ENCODE measurements at places on chromosomes 5 and 9.

DNA sequence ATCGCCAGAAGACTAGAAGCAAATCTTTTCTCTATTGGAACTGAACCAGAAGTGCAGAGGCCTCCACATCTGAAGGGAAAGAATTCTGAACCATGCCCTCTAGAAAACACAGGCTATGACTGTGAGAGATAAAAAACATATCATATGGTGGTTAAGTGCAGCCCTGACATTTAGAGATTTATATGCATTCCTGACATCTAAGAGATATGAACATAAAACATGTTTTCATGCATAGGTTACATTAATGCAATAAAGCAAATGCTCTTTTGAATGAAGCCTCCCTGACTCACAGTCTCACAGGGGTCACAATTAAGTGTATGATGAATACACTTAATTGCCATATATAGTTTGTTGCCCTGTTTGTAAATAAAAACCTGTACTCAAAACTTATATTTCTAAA is 28.9 kb upstream of the CKMT2 start:
- DNase-seq, result no peak

- DNase-seq, result no peak
These were observed 219.7 kb downstream of the ADCY2 start for GRCh38 chr5:7615566-7616061.

- no peak for DNase-seq
These were observed 48.4 kb downstream of the PTBP3 start for GRCh38 chr9:112285056-112285455.

DNA sequence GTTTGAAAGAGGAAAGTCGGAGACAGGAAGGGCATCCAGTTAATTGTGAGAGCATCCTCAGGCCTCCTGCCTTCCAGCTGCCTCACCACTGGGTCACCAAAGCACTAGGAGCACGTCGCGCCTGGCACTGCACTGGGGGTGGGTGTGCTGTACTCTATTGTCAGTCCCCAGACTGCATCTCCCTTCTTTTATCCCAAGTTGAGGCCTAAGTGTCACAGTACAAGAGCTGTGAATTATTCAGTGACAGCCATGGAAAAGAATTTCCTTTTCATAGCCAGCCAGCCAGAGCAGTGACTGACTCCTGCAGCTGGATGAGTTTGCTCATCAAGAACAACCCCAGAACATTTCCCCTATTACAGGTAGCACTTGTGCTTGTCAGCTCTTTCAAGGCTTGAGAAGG is 16.3 kb downstream of the CLTA start:
- DNase-seq, result no peak

DNA sequence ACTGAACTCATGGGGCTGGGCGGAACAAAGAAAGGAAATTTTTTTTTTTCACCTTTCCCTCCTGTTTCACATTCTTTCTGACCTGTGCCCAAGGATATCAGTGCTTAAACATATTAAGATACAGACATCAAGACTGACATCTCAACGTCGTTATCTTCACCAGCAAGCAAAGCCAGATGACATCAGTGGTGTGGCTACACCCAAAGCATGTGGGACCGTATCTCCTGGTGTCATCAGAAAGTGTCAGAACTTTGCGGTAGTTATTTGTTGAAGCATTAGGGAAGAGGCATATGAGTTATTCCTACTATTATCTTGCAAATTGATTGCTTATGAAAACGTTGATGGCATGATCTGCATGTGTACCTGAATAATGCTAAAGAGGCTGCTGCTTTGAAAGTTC is 487.4 kb downstream of the TLE4 start:
- no peak for DNase-seq

DNA sequence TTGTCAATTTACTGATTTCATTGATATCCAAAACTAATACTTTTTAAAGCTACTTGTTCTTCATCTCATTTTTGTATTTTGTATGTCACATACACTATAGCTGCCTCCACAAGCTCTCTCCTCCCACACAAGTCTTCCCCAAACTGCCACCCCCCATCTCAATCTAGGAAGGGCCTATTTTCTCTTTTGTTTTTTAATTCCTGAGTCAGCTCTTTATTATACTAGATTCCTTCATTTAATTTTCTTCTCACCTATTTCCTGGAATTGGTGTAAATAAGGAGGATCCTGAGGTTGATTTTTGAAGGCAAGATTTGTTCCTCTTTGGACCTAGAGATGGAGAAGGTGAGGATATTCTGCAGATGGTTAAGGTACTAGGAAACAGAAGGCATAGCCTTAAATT is 277.4 kb downstream of the GABRB2 start:
- DNase-seq, result no peak

DNA sequence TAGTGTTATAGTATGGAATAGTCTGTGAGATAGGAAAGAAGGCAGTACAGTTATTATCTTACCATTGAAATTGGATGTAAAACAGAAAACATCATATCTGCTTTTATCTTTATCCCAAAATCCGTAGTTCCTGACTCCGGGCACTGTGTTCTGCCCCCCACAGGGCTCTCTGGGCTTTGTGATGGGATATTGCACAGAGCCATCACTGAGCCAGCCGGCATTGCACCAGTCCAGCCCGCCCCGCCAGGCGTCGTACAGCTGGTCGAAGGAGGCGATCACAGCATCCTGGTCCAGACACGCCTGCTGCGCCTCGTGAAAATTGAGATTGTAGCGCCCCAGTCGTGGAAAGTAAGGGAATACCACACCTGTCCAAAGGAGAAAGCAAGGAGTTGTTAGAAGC is 76.4 kb downstream of the HAPLN1 start:
- DNase-seq, result no peak

DNA sequence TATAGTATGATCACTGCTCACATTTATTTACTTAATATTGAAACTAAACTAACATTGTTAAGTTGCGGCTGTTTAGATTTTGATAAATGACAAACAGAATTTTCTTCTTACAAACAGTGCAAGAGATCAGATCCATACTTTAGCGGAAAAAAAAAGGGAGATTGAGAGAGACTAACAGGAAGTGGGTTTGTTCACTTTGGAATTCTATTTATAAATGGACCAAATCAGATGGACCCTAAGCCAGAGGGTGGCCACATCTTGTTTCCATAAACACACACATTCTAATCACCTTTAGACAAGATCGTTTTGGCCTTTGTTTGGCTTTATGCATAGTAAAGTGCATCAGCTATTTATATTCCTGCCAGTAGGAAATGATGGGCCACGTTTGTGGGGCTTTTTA is 381.4 kb upstream of the CD180 start:
- DNase-seq, result no peak

- no peak for DNase-seq
These were observed 76.6 kb upstream of the DAB2 start for GRCh38 chr5:39501397-39501796.

- DNase-seq, result no peak
These were observed 22.2 kb upstream of the CTSL start for GRCh38 chr9:87703636-87704276.

GRCh38 chr5:147187099-147187540 is 47.7 kb upstream of the STK32A start:
- DNase-seq, result no peak

DNA sequence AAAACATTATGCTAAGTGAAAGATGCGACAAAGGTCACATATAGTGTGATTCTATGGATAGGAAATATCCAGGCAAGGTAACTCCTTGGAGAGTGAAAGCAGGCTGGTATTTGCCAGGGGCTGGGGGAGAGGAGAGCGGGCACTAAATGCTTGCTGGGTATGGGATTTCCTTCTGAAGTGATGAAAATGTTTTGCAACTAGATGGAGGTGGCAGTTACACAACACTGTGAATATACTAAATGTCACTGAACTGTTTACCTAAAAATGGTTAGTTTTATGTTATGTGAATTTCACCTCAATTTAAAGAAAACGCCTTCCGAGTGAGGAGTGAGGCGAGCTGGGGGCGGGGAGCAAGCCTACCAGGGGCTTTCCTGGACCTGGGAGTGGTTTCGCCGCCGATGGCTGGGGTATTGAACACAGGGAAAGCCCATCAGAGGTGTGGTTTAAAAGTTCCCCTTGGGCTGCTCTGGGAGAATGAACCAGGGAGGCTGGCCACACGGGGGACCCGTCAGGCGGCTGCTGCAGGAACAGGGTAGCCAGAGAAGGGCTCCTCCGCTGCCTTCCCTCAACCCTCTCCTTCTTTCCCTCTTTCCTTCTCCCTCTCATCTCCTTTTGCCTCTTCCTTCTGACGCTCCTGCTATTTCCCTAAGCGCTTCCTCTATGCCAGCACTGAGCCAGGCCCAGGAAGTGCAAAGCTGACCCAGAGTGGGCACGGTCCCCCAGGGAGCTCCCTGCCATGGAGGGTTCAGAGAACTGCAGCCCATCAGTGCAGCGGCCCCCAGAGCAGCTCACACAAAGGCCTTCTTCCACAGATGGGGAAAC is 4.9 kb downstream of the AKNA start:
- peak; percentile 82 for DNase-seq

DNA sequence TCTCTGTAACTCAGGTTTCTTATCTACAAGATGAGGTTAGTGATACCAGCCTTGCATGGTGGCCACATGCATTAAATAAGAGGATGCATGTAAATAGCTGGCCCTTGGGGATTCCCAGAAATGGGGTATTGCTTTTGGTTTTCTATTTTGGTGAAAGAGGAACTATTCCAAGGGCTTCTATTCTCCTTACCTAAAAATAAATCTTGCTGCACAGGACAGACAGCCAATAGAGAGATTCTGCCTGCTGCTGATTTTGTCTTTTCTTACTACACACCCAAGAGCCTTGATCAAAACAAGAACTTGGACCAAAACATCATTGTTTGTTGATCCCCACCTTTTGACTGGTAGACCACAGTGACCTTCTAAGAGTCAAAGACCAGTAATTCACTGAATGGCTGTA is 161.8 kb downstream of the PJA2 start:
- no peak for DNase-seq

GRCh38 chr9:85941966-85942912 is 1.3 kb downstream of the NAA35 start:
- DNase-seq, result no peak

DNA sequence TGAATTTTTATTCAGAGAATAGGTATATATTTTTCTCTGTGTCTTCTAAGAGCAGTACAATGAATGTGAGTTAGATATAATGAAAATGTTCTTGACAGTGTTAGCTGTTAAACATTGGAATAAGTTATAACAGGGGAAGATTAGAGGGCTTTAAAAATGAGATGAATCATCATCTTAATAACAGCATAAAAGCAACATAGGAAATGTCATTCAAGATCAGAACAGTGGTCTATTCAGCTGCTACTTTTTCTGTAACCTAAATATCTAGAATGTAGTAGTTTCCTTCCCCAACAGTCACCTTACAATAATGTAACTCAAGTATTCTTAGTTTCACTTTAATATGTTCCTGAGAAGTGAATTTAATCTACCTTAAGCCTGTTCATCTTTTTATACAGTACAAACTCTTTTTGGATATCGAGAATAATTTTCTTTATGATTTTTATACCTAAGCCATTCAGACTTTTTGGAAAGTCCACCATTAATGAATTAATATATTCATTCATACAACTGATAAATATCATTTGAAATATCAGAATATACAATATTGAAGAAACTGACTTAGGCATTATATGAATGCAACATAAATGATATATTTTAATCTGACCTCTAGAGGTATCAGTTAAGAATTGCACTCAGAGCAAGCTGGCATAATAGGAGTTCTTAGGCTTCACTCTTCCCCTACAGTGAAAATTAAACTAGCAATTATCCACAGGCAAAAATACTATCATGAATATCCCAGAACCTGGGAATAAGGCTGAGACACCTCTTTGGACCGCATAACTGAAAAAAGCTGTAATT is 66.1 kb upstream of the EDIL3 start:
- DNase-seq, result no peak

GRCh38 chr9:89543111-89543510 is 45.2 kb upstream of the SEMA4D start:
- peak; percentile 45 for DNase-seq

- DNase-seq, result no peak
These were observed 46.8 kb upstream of the FCN1 start for GRCh38 chr9:134964271-134965055.

- no peak for DNase-seq
These were observed at the start of gene ZNF454 for GRCh38 chr5:178940569-178941360. ZNF454 (plus strand) TSS chr5:178941198; CDS start chr5:178942792, 1,594 bp downstream.

GRCh38 chr5:10262121-10262774 is 12.2 kb downstream of the CCT5 start:
- DNase-seq, result no peak

DNA sequence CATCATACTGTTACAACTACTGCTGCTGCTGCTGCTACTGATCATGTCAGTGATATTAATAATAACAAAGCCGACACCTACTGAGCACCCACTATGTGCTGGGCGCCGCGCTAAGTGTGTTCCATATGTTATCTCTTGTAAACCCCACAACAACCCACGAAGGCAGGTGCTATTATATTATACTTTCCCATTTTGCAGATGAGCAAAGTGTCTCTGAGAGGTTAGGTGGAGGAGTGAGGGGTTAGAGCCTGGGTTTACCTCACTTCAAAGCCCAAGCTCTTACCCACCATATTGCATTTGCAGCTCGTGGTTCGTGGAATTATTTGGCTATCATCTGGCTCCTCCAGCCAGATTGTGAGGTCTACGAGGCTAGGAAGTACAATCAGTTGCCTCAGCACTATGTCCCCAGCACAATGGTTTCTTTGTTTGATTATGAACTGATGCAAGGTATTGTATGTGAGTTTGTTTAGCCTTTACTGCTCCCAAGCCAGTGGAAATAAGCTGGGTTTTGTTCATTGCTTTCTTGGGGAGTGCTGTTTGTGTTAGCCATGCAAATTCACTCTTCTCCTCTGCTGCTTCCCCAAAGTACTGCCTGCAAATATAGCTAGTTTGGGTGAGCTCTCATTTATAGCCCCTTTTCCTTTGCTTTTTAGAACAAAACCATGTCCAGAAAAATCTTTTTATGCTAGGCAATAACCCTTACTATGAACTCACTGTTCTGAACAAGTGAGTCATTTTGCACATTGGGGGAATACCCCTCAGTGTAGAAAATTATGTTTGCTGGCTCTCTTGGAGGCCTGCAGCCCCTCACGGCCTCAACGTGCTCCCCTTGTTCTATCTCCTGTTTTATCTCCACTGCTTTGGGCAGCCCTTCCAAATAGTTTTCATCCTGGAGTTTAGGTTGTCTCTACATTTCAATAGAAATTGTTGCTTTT is 47.9 kb downstream of the ALG2 start:
- no peak for DNase-seq

- no peak for DNase-seq
These were observed 364 bp downstream of the RPS6 start for GRCh38 chr9:19379697-19380046.

GRCh38 chr5:14185326-14186058 is 42.4 kb downstream of the TRIO start:
- no peak for DNase-seq

- DNase-seq, result no peak
These were observed 96.2 kb upstream of the IL6ST start for GRCh38 chr5:56090793-56091460.

GRCh38 chr5:548256-548655 is 24.0 kb upstream of the SLC9A3 start:
- DNase-seq, result peak; percentile 32
